Activated CD4-positive, alpha-beta memory T cell treated with anti-CD3 and anti-CD28 coated beads for 36 hours (primary cell): ENCODE measurements at places on chromosomes 5 and 9. TPM values are rescaled to one million over a fixed set of nuclear protein-coding genes. Genes with fewer than 3 reads are reported as not detected.

NIPBL gene
- total RNA-seq = 40.4 TPM

- no peak for DNase-seq
Measured at GRCh38 chr5:129342796-129343195, 117.3 kb upstream of the ADAMTS19 start.

GRCh38 chr9:110835859-110836271, 167.3 kb downstream of the MUSK start:
- no peak for DNase-seq

- no peak for DNase-seq
Measured at GRCh38 chr5:9347032-9347431, 198.8 kb downstream of the SEMA5A start.

GRCh38 chr9:70556771-70557170, 142.3 kb upstream of the KLF9 start:
- no peak for DNase-seq

- no peak for DNase-seq
Measured at GRCh38 chr5:1779782-1780613, 19.6 kb downstream of the MRPL36 start.

- no peak for DNase-seq
Measured at GRCh38 chr5:155010881-155011280, 2.7 kb upstream of the KIF4B start.

- DNase-seq = peak; percentile 64
Measured at GRCh38 chr5:154756868-154757813, 2.0 kb downstream of the LARP1 start.

GRCh38 chr5:887947-888637, 4.5 kb downstream of the BRD9 start:
- no peak for DNase-seq

- DNase-seq = no peak
Measured at GRCh38 chr9:79377339-79377855, 194.4 kb upstream of the TLE4 start.

TGFBI gene
- total RNA-seq = 0.58 TPM

DNA sequence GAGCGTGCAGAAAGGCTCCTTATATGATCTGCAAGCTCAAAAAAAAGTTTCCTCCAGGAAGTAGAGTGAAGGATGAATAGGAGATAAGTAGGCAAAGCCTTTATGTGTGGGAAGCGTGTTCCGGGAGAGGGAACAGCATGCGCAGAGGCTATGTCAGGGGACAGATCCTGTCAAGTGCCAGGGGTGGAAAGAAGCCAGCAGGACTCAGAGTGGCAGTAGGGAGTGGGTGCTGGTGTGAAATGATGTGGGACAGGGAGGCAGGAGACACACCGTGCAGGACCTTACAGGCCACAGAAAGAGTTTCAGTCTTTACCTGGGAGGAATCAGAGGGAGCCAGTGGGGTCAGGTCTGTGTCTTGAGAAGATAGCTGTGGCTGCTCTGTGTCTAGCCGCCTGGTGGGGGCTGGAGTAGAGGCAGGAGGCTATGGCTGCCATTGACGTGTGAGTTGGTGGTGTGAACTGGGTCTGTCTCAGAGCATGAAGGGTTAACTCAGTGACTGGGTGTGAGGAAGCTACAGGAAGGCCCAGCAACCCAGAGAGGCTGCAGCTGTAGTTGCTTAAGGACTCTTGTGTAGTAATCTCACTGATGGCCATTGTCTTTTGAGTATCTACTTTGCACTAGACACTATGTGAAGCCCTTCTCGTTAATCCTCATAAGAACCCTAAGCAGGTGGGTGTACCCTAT, 71.3 kb downstream of the PPARGC1B start:
- no peak for DNase-seq

FOXD4L3 gene
- not detected for total RNA-seq

GRCh38 chr9:129264388-129264787, 86.3 kb upstream of the IER5L start:
- no peak for DNase-seq

- DNase-seq = no peak
Measured at GRCh38 chr5:50694027-50694590, 27.7 kb downstream of the PARP8 start.

GRCh38 chr9:133058550-133059320, 3.0 kb upstream of the CEL start:
- DNase-seq = no peak

- DNase-seq = no peak
Measured at GRCh38 chr5:122390694-122391093, 78.7 kb downstream of the SNCAIP start.

MPDZ gene
- total RNA-seq = not detected

- no peak for DNase-seq
Measured at GRCh38 chr9:115524453-115525059, 406.6 kb upstream of the TNC start.

GRCh38 chr5:124746916-124747790, 714 bp upstream of the ZNF608 start:
- DNase-seq = no peak

DNA sequence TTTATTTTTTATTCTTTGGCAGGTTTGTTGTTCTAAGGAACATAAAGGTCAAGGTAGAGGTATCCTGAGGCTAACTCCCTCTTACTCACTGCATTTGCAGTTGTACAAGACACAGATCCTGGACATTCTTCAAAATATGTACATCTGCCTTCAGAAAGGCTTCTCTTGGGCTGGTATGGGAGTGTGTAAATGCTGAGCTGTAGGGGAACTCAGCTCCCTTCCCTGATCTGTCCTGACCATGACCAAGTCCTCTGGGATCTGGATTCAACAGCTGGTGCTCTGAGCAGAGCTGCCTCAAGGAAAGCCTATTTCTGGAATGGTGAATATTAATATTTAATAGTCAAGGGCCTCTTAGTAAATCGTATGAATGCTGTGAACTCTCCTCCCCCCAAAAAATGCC, 117.4 kb downstream of the PRKACG start:
- no peak for DNase-seq

DNA sequence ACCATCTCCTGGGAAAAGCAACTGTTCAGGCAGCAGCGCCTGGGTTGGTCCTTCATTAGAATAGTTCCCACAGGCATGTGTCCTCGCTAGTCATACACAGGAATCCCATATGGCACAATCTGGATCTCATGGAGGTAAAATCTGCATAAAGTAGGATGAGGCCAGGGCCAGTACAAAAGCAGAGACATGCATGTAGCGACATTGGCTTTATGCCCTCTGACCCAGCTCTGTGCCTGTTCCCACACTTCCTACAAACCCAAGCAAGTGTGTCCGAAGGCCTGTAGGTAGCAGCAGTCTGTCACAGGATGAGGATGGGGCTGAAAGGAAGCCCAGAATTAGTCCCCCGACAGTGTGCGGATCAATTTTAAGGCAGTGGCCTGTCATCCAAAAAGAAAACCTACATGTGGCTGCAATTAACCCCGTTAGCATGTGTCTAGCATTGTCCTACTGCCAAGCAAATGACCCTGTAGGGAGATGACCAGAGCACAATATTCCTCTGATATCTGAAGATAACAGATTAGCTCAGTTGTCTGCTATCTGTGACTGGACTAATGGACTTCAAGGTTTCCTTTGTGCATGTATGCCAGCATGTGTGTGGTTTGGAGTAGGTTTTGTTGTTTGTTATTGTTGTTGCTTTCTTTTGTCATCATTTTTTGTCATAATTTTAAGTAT, 178.8 kb downstream of the TMEM161B start:
- DNase-seq = no peak

DNA sequence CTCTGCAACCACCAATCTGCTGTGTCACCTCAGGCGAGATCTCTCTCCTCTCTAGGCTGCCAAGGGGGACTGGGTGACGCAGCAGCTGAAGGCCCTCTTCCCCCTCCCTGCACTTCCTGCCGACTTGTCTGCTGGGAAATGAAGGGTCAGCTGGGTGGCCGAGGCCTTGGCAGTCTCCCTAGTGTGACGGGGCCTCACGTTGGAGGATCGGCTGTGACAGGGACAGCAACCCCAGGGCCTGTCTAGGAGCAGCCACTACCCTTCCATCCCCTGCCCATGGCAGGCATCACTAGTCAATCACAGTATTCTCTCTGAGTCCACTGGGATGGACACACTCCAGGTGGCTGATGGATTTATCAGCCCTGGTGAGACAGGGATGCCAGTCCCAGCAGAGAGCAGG, 107.3 kb upstream of the SARDH start:
- DNase-seq = peak; percentile 12

DNA sequence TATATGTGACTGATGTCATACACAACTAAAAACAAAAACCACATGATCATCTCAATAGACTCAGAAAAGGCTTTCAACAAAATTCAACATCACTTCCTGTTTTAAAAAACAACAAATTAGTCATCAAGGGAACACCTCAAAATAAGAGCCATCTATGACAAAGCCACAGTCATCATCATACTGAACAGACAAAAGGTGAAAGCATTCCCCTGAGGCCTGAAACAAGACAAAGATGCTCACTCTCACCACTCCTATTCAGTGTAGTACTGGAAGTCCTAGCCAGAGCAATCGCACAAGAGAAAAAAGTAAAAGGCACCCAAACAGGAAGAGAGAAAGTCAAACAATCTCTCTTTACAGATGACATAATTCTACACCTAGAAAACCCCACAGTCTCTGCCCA, 893.5 kb upstream of the EDIL3 start:
- no peak for DNase-seq

GKAP1 gene
- 4.2 TPM for total RNA-seq

- no peak for DNase-seq
Measured at GRCh38 chr5:127136908-127137307, 63.6 kb upstream of the C5orf63 start.

DNA sequence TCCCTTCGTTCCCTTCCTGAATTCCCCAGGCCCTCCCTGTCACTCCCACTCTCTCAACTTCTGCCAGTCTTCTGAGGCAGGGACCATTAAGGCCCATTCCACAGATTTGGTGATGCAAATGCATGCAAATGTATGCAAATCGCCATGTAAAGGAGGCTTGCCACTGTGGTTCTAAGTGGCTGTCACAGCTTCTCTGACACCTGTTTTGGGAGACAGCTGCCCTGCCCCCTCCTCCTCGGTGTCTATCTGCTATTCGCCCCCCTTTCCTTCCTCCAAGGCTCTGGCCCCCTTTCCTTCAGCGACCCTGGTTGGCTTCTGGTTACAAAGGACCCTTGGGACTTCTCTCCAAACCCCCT, 10.5 kb upstream of the ARAP3 start:
- peak; percentile 36 for DNase-seq

DNA sequence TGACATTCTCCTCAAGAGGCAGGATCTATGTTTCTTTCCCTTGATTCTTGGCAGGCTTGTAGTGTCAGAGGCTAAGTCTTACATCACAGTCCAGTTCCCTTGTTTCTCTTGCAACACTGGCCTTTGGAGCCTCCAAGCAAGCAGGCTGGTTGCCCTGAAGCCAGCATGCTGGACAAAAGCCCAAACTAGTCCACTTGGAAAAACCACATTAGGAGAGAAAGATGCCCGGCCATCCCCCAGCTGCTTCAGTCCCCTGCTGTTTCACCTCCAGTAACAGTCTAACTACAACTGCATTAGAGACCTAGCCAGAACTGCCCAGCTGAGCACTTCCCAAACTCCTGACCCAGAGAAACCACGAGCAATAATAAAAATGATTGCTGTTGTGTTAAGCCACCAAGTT, 87.6 kb downstream of the ADAMTS6 start:
- DNase-seq = no peak

ARAP3 gene
- total RNA-seq = 5.1 TPM

- no peak for DNase-seq
Measured at GRCh38 chr5:17761326-17761725, 127.1 kb downstream of the TAF11L14 start.

LHX6 gene
- total RNA-seq = not detected

DNA sequence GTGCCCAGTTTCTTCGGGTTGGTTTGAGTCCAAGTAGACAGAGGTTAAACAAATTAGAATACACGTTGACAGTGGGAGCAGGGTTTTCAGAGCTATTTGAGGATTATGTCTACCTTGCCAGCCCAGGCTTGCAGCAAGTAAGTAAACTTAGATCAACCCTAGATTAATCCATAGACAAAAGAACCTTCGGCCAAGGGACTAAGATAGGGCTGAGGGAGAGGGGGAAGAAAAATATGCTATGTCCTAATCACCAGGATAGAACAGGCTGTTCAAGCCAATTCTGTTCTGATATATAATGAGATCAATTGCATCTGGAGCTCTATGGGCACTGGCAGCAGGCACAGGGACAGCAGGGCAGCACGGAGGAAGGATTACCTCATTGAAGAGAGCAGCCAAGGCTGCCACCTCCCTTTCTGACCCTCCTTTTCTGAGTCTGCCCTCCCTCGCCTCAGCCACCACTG, 377.7 kb downstream of the PIK3R1 start:
- DNase-seq = no peak

- DNase-seq = no peak
Measured at GRCh38 chr5:1921711-1922110, 39.0 kb upstream of the IRX4 start.

DNA sequence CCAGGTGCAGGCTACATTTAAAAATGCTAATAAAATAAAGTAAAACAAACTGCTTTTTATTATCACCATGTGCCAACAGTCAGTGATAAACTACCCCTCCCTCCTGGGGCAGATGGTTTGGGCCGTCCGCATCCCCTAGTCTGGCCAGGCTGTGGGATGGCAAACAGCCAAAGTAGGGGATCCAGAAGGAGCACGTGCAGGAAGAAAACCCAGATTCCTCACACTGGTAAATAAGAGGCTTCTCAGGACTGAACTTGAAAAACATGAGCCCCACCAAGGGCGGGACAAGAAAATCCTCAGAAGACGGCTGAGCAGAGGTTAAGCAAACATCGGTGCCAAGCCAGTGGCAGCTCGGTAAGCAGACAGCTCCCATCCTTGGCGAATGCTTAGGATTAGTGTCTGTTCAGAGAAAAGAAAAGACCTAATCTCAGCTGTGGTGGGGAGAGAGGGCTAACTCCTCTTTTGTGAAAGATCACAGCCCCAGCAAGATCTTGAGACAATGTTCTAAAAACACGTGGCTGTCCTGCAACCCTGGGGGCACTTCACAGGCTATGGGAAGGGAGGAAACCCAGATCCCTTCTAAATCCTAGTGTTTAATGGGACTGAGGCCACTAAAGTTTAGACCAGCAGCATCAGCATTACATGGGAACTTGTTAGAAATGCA, 46.5 kb upstream of the GDNF start:
- no peak for DNase-seq

GLRX gene
- 33.2 TPM for total RNA-seq

- DNase-seq = no peak
Measured at GRCh38 chr5:60710362-60710761, 10.4 kb upstream of the DEPDC1B start.

- DNase-seq = no peak
Measured at GRCh38 chr5:54337523-54337922, 27.1 kb upstream of the ARL15 start.

GRCh38 chr9:79885093-79885857, 313.5 kb downstream of the TLE4 start:
- DNase-seq = no peak

DNA sequence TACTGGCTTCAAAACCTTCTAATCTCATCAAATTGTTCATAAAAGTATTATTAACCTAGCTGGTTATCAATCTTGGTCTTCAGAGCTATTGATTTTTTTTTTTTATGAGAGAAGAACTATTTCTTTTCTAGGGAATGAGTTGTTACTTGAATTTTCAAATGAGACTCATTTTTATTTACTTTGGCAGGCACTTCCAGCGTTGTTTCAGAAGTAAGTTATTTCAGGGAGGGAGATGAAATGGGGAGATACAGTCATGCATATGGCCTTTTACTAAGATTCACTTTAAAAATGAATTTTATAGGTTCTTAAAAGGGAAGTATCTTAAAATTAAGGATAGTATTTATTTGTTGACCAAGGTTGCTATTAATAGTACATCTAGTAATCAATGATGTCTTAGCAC, 129.6 kb downstream of the IZUMO3 start:
- no peak for DNase-seq

- peak; percentile 17 for DNase-seq
Measured at GRCh38 chr5:135569755-135570452, 8.9 kb downstream of the CXCL14 start.

GRCh38 chr9:91530829-91531228, 107.2 kb upstream of the NFIL3 start:
- DNase-seq = no peak

PCDHA11 gene
- total RNA-seq = not detected
